Activated T-cell treated with anti-CD3 and anti-CD28 coated beads, Interleukin-2, amount 50 U/mL, for 1 hour (primary cell): ENCODE measurements at places on chromosomes 5 and 9.

- DNase-seq, result no peak
Observed at GRCh38 chr5:90549223-90549622, 9.4 kb upstream of the ADGRV1 start.

DNA sequence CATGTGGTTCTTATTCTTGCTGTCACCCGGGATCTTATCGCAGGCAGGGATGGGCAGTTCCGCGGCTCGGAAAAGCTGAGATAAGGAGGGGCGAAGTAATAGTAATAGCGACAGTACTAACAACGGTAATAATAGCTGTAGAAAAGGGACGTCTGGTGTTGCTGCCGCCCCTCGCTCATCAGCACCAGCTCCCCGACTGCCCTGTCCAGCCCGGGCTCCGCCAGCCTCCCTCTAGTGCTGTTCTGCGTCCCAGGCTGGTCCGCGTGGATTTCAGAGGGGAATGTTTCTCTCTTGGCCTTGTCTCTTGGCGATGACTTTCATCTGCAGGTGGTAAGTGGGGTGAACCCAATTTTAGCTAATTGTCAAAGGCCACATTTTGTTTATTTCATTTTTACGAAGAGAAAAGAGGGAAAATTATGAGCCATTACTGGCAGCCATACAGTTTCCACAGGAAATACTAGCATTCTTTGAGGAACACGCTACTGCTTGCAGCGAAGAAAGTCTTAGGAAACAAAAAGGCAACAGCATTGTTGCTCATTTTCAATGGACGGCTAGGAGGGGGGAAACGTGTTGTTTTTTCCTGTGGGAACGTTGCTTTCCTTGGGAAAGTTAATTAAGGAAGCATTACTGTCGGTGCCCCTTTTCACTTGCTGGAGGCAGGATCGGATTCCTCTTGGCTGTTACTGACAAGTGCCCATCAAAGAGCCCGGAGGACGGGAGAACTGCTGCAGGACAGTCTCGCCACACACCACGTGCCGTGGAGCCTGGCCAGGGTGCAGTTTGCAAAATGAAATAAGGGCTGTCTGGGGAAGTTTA lies 762 bp downstream of the SNCAIP start:
- no peak for DNase-seq

DNA sequence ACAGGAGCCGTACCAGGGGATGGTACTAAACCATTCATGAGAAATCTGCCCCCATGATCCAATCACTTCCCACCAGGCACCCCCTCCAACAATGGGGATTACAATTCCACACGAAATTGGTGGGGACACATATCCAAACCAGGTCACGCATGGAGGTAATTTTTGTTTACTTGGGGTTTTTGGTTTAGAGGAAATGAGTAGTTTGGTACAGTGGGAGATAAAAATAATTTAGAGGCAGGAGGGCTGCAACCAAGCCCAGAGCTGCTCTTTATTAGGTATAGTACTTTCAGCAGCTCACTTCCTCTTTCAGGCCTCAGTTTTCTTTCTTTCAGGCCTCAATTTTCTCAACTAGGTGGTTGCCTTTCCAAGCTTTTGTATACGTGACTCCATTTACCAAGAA lies 23.2 kb downstream of the PRUNE2 start:
- DNase-seq, result no peak

DNA sequence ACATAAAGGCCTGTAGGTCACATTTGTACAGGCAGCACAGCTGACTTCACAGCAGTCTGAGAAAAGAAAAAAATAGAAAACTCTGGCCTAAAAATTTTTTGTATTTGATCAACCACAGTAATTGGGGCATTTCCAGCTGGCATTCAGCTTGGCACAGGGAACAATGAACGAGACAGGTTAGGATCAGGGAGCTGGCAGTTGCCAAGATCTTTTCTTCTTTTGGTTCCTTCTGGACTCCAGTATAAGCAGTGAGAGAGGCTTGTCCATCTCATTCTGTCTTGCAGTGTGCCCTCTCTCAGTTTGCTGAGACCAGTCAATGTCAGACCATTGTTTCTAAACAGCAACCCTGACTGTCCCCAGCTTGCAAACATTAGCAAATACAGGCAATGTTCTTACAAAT lies 601.1 kb downstream of the TLR4 start:
- DNase-seq, result no peak

DNA sequence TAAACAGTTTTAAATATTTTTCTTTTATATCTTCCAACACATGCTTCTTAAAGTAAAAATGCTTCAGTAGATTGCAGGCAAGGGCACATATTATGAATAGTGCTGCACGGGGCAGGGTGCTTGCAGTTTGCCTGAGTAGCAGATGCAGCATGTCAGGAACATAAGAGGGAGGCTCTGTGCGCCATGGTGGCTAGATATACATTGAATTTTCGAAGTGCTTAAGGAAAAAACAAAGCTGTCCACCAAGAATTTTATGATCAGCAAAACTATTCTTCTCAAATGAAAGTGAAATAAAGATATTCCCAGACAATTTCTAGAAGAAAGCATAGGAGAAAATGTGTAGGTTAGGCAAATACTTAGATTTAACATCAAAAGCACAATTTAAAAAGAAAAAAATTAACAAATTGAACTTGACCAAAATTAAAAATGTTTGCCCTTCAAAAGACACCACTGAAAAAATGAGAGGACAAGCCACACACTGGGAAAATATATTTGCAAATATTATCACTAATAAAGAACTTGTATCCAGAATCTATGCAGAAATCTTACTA lies 213.2 kb downstream of the NR3C1 start:
- DNase-seq, result no peak

- DNase-seq, result no peak
Observed at GRCh38 chr9:99069075-99069474, 35.8 kb upstream of the TGFBR1 start.

GRCh38 chr9:95197692-95198271 lies 119.7 kb downstream of the FANCC start:
- DNase-seq, result no peak

DNA sequence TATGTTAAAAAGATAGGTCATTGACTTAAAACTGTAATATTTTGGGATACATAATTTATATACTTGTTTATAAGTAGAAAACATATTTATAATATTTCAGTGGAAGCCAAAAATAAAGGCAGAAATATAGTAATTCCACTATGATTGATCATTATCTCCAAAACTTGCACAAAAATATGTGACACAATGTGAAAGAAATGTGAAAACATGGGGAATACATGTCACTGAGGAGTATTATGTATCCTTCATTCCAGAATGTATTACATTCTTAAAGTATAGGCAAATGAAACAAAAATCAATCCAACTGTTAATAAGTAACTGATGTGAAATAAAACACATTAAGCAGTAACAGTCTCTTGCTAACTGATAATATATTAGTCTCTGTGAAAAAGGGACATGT lies 236.7 kb downstream of the CDH18 start:
- no peak for DNase-seq
